Stomach (tissue), 19 donors: ENCODE measurements at places on chromosomes 11 and 22. TPM values are rescaled to one million over a fixed set of nuclear protein-coding genes. Genes with fewer than 3 reads are reported as not detected.

DNA sequence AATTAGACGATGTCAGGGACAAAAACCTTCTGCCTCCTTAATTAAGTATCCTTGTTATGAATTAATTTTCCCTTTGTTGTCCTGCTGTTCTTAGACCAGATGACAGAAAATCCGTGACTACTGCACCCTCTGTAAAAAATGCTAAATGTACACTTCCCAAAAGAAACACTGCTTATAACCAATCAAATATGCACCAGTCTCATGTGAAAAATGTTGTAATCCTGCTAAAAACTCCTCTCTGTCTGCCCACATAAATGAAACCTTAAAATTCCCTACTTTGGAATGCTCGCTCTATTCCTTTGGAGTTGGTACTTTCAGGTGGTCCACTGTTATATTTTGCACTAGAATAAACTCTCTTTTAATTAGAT lies 366.8 kb upstream of the CCDC179 start:
- H3K27me3 ChIP-seq: no peaks in the 10 kb centered on the region
- H3K36me3 ChIP-seq: no peaks in the 10 kb centered on the region
- H3K4me1 ChIP-seq: no peaks in the 10 kb centered on the region
- H3K4me3 ChIP-seq: no peak overlapping the region
- DNase-seq: no peak

GRCh38 chr11:88367310-88367709 lies 29.8 kb upstream of the CTSC start:
- no peaks in the 10 kb centered on the region for H3K27me3 ChIP-seq
- H3K4me3 ChIP-seq: no peak overlapping the region
- peak; percentile 39 for DNase-seq

- DNase-seq: peak; percentile 43
- H3K4me1 ChIP-seq: peaks cover 43% of the 10 kb centered on the region
- H3K27ac ChIP-seq: no peak overlapping the region
- H3K36me3 ChIP-seq: no peaks in the 10 kb centered on the region
- H3K4me3 ChIP-seq: no peak overlapping the region
These were observed 48.1 kb downstream of the CYTH4 start for GRCh38 chr22:37330200-37331033.

- no peaks in the 10 kb centered on the region for H3K27me3 ChIP-seq
- H3K4me1 ChIP-seq: no peaks in the 10 kb centered on the region
- no peak overlapping the region for H3K27ac ChIP-seq
- peak; percentile 9 for DNase-seq
- H3K36me3 ChIP-seq: no peaks in the 10 kb centered on the region
These were observed 6.9 kb upstream of the MS4A14 start for GRCh38 chr11:60389279-60389910.

GRCh38 chr11:121930004-121930965 lies 185.7 kb downstream of the BLID start:
- H3K27me3 ChIP-seq: no peaks in the 10 kb centered on the region
- no peak overlapping the region for H3K27ac ChIP-seq
- peak; percentile 44 for DNase-seq
- peak overlapping the region; percentile 26 for H3K4me3 ChIP-seq
- H3K36me3 ChIP-seq: no peaks in the 10 kb centered on the region

- peaks cover 60% of the 10 kb centered on the region for H3K36me3 ChIP-seq
- no peak overlapping the region for H3K4me3 ChIP-seq
- H3K4me1 ChIP-seq: no peaks in the 10 kb centered on the region
- no peak for DNase-seq
- no peaks in the 10 kb centered on the region for H3K27me3 ChIP-seq
These were observed 15.0 kb downstream of the MUC5AC start for GRCh38 chr11:1172729-1173117.

DNA sequence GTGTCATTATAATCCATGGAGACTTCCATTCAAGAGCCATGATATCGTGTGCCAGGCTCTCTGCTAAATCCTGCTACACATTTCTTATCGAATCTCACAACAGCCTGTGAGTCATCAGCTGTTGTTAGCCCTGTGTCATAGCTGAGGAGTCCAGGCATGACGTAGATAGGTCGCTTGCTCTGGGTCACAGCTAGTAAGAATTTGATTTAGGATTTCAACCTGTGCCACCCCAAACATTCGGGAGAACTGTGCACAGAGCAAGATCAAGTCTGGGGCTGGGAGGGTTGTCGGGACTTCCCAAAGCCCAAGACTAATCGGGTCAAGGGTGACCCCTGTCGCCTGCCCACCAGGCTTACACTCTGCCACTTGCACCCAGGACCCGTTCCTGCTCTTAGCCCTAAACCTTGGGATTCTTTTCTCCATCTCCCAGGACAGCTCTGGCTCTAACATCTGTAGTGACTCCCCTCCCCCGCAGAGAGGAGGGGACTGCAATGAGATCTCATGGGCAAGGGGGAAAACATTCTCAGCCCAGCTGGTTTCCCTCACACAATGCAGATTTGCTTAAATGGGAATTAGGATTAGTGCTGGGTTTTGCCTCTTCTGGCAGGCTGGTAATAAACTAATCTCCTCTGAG lies 34.3 kb downstream of the TSPAN18 start:
- peak; percentile 31 for DNase-seq
- peak overlapping the region; percentile 66 for H3K27ac ChIP-seq
- no peak overlapping the region for H3K4me3 ChIP-seq
- H3K27me3 ChIP-seq: no peaks in the 10 kb centered on the region

- no peaks in the 10 kb centered on the region for H3K27me3 ChIP-seq
- DNase-seq: no peak
- peaks cover 50% of the 10 kb centered on the region for H3K36me3 ChIP-seq
- H3K4me1 ChIP-seq: no peaks in the 10 kb centered on the region
These were observed 25.3 kb downstream of the RPUSD4 start for GRCh38 chr11:126186025-126186698.

GRCh38 chr11:120398132-120398531 lies 61.9 kb downstream of the ARHGEF12 start:
- no peak overlapping the region for H3K27ac ChIP-seq
- H3K36me3 ChIP-seq: no peaks in the 10 kb centered on the region
- H3K27me3 ChIP-seq: no peaks in the 10 kb centered on the region
- no peak for DNase-seq
- H3K4me3 ChIP-seq: no peak overlapping the region

GRCh38 chr11:75344186-75344585 lies 7.3 kb downstream of the ARRB1 start:
- peak overlapping the region; percentile 97 for H3K27ac ChIP-seq
- peak overlapping the region; percentile 15 for H3K4me3 ChIP-seq
- peak; percentile 33 for DNase-seq
- H3K36me3 ChIP-seq: no peaks in the 10 kb centered on the region

DNA sequence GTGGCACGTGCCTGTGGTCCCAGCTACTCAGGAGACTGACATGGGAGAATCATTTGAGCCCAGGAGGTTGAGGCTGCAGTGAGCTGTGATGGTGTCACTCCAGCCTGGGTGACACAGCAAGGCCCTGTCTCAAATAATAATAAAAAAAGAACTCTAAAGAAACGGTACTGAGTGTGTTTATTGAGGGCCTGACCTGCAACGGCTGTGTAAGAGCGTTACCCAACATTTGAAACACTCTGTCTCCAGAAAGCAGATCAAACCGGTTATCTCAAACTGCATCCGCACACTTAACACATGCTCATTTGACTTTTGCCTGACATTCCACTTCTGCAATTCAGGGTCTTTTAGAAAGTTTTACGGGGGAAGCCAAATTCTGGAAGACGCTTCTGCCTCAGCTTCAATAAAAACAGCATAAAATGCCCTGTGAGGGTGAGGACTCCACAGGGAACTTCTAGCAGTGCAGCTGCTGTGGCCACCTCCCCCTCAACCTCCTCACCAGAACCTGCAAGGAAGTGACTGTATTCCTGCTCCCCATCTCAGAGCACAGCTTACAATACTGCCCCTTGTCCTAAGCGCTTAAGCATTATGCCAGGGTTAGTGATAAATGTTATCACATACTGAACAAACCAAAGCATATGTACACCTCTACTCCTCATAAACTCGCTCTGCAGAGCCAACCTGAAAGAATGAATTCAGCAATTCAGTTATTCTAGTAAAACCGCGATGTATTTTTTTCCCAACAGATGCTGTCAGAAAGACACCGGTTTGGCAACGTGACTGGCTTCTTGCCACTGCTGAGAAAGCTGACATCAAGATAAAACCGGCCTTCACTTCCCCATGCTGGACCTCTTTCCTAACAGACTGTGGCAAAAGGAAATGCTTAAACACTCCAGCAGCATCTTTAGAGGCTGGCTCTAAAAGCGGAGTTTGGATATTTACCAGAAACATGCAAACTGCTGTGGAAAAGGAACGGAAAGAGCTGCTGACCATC lies 52.2 kb downstream of the PRDM10 start:
- H3K27ac ChIP-seq: no peak overlapping the region
- peaks cover 25% of the 10 kb centered on the region for H3K36me3 ChIP-seq
- no peak for DNase-seq
- no peak overlapping the region for H3K4me3 ChIP-seq

GRCh38 chr11:15334766-15335165 lies 220.0 kb downstream of the INSC start:
- H3K4me3 ChIP-seq: no peak overlapping the region
- H3K36me3 ChIP-seq: no peaks in the 10 kb centered on the region
- no peak overlapping the region for H3K27ac ChIP-seq
- no peaks in the 10 kb centered on the region for H3K27me3 ChIP-seq
- DNase-seq: no peak

- H3K36me3 ChIP-seq: no peaks in the 10 kb centered on the region
- DNase-seq: no peak
- no peak overlapping the region for H3K27ac ChIP-seq
These were observed 1314.2 kb downstream of the BRD1 start for GRCh38 chr22:48513446-48513845.

DNA sequence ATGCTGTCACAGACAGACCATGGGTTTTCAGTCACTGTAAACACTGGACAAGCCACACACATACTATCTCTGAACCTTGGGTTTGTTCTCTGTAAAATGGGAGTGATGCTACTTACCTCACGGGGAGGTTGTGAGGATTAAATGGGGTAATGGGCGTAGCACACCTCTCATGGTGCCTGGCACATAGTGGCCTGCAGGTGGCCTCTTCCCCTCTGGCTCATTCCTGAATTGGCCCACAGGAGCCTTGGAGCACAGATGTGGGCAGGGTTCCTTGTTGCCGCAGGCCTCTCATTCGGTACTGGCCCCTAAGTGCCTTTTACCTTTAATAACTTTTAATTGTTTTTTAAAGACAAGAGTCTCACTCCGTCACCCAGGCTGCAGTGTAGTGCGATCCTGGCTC lies 11.7 kb downstream of the MICAL2 start:
- no peaks in the 10 kb centered on the region for H3K36me3 ChIP-seq
- DNase-seq: no peak
- no peak overlapping the region for H3K4me3 ChIP-seq
- H3K4me1 ChIP-seq: peaks cover 96% of the 10 kb centered on the region

- peak; percentile 96 for DNase-seq
- peaks cover 38% of the 10 kb centered on the region for H3K4me1 ChIP-seq
- H3K27me3 ChIP-seq: no peaks in the 10 kb centered on the region
These were observed at the start of gene SLC35E4 for GRCh38 chr22:30635273-30636225. TSS of gene SLC35E4 (plus strand) at chr22:30635781. CDS start at chr22:30636451, 670 bp downstream.

GRCh38 chr11:1970956-1971355 lies 23.8 kb downstream of the MRPL23 start:
- H3K27ac ChIP-seq: no peak overlapping the region
- no peaks in the 10 kb centered on the region for H3K36me3 ChIP-seq
- H3K4me3 ChIP-seq: no peak overlapping the region
- no peaks in the 10 kb centered on the region for H3K4me1 ChIP-seq

The OR51B2 gene
- total RNA-seq: not detected

The SPON1 gene
- total RNA-seq: 97.8 TPM

The OVOL1 gene
- 120 TPM for total RNA-seq

The TRIM22 gene
- total RNA-seq: 39.1 TPM

The LARGE1 gene
- 86.6 TPM for total RNA-seq

The RPL3 gene
- 2,235 TPM for total RNA-seq

The PNPLA5 gene
- total RNA-seq: not detected

The NADSYN1 gene
- 104 TPM for total RNA-seq
